ENCODE measurements at places on chromosomes 6 and 20.
A peak's percentile ranks its signal among the peaks of the same experiment; 100 is the strongest.

GRCh38 chr6:116695401-116695800 is 14.4 kb downstream of the KPNA5 start:
- DNase-seq: no peak

DNA sequence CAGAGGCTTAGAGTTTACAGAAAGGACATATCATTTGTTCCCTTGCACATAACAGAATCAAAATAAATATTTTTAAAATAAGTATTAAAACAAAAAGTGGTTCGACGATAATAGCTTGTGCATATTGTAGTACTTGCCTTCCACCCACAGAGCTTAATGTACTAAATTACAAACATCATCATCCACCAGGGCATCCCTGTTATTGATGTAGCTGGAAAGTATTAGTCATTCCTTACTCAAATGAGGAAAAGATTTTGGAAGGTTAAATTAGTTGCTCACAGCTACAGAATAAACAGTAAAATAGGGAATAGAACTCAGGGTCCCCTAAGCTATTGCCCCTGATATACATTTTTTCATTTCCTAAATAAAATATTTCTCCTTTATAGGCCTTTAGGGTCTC is 150.3 kb downstream of the PTPRK start:
- no peak for DNase-seq

DNA sequence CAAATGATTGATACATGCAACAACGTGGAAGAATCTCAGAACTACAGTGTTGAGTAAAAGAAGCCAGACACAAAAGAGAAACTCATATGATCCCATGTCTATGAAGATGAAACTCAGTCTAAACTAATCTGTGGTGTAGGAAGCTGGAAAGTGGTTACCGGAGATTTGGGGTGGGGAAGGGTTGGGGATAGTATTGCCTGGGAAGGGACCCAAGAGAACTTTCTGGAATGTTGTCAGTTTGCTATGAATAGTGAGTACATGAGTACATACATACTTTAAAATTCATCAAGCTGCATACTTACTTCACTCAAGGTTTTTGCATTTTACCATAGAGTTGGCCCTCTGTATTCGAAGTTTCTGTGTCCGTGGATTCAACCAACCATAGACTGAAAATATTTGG is 106.0 kb downstream of the SAMD5 start:
- no peak for DNase-seq

DNA sequence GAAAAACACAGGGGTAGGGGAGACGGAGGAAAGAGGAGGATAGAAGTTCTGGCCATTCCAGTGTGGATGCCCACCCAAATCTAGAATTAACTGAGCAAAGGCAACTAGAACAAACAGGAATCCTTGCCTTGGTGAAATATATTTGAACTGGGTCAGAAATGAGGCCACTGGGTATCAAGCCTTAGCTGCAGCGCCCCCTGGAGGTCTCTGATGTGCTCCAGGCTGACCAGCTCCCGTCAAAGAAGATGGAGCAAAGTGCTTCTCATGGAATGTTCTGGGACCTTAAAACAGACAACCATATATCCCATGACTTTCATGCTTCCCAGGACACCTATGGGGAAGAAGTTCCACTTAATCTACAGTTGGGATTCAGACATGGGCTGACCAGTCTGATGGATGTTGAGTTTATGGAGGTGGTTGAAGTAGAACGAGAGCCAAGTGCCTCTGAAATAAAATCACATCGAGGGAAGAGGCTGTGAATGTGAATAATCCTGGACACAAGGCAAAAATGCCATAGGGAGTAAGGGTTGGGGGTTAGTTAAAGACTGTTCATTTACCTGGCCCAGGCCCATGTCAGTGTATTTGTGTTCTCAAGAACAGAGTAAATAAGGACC is 50.4 kb downstream of the HLA-DPB1 start:
- DNase-seq: peak; percentile 82

DNA sequence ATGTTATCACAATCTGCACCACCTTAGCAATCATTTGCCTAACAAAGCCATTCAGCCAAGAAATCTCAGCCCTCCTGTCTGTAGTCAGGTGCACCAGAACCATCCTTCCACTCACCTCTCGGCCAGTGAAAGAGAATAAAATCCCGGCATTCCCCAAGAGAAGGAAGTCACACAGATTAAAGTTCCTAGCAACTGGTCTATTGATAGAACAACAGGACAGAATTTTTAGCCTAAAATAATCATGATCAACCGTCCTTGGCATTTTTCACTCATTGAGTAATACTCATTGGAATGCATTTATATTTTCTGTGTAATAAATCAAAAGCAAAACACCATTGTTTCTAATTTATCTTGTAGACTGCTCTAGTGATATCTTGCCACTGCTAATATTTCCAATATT is 85.7 kb upstream of the CDH4 start:
- DNase-seq: no peak

DNA sequence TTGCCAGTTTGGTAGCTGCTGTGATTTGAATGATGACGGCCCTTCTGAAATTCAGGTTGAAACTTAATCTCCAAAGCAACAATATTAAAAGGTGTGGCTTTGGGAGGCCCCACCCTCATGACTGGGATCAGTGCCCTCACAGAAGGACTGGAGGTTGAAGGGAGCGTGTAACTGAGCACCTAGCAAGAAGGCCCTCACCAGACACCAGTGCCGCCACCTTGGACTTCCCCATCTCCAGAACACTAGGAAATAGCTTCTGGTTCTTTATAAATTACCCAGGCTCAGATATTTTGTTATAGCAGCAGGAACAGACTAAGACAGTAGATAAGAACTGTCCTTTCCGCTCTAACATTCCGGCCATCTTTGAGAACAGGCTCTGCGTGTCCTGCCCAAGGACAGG is 243.1 kb downstream of the DLL1 start:
- no peak for DNase-seq

DNA sequence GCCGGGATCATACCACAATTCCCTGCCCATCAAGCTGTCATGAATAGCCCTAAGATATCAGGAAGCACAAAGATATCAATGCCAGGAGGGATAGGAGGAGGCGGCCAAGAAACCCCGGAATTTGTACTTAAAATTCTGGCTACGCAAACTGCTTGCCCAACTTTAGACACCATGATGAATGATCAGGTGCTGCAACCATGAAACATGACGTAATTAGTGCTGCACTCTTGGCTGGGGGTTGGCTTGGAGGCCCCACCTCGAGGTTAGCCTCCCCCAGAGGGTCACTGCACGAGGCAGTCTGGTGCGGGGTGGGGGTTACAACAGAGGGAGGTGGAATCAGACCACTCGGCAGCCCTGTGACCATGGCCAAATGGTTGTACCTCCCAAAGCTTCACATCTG is 8.9 kb downstream of the SIRPA start:
- DNase-seq: no peak

DNA sequence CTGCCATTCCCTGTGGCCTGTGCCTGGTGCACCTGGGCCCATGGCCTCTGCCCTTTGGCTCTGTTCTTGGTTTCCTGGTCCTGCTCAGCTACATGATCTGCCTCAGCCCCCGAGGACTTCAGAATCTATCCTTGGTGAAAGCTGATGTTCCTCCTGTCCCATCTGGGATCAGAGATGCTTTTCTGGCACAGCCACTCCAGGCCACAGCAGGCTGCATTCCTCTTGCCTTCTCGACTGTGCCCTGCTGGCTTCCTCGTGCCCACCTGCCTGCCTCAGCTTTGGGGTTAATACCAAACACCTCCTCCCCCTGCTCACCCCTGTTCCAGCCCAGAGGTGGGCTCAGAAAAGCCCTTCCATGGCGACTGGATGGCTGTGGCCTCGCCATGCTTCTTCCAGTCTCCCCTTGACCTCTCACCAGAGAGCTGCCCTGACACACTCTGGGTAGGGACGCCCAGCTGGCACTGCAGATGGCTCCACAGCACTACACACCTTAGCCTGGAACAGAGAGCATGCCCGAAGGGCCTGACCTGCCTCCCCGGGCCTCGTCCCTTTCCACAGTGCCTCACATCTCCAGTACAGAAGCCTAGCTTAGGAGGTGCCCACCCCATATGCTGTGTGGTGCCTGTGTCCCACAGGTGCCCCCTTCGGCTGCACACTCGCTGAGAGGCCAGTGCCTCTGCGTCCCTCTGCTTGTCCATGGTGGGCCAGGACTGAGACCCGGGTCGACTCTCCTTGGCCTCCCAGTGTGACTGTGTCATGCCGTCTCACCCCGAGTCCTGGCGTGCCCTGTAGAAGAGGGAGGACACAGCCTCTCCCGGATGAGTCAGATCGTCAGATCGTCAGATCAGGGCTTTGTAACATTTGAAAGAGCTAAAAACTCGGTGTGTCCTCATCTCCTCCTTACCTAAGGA is 148.8 kb downstream of the DTNBP1 start:
- DNase-seq: no peak

GRCh38 chr6:169988769-169989550 is 237.5 kb downstream of the ERMARD start:
- no peak for DNase-seq

GRCh38 chr6:84645563-84646266 is 118.7 kb downstream of the TBX18 start:
- DNase-seq: no peak

- no peak for DNase-seq
These were observed 35.5 kb downstream of the TRMT6 start for GRCh38 chr20:5914859-5915258.

DNA sequence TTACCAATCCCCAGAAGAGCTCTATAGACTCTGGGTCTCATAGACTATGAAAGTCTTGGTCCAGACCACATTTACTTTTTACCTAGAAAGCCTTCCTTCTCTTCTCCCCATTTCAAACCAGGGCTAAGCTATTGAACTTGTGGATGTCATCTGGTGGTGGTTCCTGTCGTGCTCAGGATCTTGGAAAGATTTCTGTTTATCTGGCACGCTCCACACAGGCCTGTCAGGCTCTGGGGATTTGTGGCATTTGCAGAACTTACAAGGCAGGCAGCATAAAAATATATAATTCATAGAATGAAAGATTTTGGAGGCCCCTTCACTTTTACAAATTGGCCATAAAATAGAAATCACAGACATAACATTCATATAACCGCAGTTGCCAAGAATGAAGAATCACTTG is 188.1 kb downstream of the UST start:
- no peak for DNase-seq

DNA sequence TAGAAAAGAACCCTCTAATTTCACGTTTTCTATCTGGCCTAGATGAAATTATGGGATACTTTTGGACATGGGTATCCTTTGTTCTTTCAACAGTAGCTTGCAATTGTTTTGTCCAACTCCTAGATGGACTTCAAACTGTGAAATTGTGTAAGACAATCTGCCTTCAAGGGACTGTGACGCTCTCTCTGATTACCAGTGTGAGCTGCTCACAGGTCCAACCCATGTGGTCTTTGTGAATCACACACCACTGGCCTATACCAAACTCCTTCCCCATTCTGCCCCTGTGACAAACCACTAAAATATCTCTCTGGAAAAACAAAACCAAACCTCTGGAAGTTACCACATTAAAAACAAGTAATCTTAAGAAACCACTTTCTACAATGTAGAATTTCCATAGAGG is 59.5 kb downstream of the NINL start:
- DNase-seq: no peak

DNA sequence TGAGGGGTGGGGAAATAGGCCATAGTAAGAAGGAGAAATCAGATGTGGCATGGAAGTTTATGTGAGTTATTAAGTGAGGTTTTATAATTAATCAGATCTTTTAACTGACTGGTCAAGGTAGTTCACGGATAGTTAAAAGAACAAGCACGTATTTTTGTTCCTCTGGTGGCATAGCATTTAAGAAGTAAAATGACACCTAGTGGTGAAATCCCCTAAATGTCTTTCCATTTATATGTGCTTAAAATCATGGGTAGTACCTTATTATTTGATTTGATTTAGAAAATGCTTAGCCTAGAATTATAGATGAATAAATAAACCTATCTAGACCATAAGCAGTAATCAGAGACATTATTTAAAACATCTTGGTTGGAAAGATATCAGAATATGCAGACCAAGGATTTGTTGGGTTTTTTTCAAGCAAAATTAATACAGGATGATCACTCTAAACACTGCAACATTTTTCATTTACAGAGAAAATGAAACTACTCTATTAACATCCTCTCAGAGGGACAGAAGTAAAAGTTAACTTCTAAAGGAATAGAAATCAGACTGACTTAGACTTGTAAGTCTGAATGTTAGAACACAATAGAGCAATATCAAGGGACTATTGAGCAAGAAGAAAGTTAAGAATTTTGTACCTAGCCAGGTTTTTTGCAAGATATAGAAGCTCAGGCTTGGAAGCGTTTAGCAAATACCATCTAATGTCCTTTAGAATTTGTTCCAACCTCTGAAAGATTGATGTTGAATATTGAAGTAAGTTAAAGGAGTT is 81.1 kb downstream of the STXBP5 start:
- no peak for DNase-seq

DNA sequence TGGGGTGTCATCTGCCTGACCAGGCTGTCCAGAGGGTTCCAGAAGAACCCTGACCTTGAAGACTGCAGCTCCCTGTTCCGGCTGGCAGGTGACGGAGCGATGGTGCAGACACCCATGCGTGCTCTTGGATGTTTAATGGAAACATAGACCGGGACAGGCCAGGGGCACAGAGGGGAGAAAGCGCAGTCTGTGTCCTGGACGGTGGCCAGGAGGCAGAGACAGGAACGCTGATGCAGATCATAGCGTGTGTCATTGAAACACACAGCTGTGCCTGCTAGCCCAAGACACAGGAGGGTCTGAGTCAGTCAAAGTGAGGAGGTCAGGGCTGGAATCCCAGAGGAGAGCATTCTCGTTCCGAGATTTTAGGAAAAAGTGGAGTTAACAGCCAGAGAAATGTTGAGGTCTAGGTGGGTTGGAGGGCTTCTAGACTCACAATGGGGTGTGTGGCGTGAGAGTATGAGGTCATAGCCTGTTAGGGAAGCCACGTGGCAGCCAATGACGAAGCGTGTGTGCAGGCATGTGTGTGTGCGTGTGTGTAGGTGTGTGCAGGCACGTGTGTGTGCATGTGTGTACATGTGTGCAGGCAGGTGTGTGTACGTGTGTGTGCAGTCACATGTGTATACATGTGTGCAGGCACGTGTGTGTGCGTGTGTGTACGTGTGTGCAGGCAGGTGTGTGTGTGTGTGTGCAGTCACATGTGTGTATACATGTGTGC is 167.0 kb downstream of the ERMARD start:
- DNase-seq: no peak

GRCh38 chr20:44624743-44625271 is 26.7 kb downstream of the ADA start:
- no peak for DNase-seq

DNA sequence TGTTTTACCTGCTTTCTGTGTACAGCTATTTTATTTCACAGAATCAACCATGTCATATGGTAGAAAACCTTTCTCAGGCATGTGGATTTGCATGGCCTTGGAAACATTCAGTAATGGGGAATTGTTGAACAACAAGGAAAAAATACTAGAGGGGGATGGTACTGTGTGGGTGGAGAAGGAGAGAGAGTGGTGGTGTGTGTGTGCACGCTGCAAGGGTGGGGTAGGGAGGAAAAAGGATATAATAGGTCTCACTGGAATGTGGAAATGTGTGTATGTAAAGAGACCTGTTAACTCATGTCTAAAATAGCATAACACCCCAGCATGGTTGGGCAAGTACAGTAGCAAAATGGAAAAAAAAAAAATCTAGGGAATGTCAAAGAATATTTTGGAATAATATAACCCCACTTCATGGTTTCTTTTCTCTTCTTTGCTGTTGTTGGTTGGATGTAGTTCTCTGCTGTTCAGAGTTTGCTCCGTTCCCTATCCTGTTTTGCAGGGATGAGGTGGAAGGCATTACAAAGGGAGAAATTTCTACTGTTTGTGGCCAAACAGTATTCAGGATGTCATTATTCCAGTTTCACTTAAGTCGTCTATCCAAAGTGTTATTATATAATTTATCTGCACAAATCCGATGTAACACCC is 93.9 kb upstream of the CITED2 start:
- no peak for DNase-seq

Data from body of pancreas (tissue), 4 donors.